ENCODE measurements at places on chromosomes 1 and 21.

DNA sequence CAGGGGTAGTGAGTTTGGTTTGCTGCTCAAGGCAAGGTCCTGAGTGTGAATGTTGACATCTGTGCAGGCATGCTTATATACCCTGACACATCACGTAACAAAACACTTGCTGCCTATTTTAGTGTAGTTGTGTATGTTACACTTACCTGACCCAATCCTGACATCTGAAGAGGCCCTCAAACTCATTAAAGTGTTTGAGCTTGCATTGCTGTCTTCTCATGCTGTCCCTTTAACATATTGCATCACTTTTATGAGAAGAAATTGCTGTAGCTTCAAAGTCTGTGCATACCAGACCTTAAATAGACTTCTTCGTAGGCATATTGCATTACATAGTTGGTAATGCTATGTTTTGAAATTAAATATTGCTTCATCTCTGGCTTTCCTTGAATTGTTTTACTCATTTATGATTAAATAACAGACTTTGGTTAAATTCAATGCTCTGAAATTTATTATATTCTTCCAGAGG lies at the start of gene KRTAP19-3:
Gene KRTAP19-3 (minus strand): TSS at position 51 of the 466 bp plus-strand sequence. CDS start 56 bp downstream, outside the sequence.
- no peak for DNase-seq

DNA sequence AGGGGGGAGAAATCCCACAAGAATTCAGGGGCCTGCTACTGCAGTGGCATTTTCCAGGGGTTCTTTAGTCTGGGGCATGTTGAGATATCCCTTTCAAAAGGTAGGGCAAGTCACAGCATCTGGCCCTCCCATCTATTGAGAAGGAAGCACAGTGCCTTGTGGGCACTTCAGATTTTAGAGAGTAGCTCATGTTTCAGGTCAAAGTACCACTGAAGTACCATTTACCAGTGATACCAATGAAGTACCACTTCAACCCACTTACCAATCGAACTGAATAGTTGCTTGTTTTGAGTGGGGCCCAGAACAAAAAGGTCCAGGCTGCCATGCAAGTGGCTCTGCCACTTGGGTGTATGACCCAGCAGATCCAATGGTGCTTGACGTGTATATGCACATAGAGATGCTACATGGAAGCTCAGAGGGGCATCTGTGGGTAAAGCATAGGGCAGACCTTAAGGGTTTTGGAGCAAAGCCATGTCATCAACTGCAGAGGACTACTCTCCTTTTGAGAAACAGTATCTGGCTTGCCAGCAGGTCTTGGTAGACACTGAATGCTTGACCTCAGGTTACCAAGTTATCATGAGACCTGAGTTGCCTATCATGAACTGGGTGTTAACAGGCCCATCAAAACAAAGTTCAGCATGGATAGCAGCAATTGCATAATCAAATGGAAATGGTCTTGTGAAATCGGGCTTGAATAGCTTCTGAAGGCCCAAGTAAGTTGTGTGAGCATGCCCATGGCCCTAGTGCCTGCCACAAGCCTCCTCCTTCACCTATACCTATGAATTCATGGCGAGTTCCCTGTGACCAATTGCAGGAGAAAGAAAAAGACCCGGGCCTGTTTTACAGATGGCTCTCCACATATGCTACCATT lies 23.5 kb downstream of the PLA2G2D start:
- DNase-seq: no peak

GRCh38 chr1:54931275-54931840 lies 44.4 kb upstream of the DHCR24 start:
- DNase-seq: no peak

- DNase-seq: no peak
Measured at GRCh38 chr1:157001304-157001703, 44.2 kb downstream of the ARHGEF11 start.

DNA sequence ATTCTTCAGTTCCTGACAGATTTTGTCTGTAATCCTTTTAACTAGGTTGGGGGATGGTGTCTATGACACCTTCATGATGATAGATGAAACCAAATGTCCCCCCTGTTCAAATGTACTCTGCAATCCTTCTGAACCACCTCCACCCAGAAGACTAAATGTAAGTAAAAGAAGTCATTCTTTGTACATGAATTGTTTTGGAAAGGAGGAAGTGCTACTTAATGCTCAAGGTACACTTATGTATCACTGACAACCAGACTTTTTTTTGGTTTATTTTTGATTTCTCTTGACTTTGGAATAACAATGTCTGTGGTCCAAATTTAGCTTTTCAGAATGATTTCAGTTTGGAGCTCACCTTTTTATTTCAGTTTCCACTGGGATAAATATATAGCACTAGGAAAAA lies 2.3 kb downstream of the DYRK3 start:
- DNase-seq: no peak

DNA sequence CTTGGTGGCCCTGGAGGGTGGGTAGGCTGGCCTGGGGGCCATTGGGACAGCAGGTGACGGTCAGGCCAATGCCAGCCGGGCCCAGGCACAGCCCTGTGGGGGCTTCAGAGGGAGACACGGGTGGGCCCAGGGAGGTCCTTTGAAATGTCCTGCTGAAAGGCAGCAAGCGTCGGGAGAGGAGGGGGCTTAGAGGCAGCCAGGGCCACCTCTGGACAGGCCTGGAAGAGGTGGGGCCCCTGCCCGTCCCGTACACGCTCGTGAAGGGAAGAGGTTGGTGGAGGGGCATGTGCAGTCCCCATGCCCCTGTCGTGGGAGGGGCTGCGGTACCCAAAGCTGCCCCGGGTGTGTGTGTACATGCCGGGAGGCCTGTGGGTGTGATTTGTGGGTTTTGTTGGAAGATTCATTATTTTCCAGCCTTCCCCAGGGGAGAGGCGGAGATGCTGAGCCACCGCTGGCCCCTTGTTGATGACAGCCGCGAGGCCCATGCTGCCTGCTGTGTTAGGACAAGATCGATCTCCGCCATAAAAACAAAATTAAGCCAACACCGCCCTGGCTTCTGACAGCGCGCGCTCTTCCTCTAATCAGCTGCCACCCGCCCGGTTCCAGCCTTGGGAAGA lies 3.4 kb upstream of the PLCH2 start:
- no peak for DNase-seq

DNA sequence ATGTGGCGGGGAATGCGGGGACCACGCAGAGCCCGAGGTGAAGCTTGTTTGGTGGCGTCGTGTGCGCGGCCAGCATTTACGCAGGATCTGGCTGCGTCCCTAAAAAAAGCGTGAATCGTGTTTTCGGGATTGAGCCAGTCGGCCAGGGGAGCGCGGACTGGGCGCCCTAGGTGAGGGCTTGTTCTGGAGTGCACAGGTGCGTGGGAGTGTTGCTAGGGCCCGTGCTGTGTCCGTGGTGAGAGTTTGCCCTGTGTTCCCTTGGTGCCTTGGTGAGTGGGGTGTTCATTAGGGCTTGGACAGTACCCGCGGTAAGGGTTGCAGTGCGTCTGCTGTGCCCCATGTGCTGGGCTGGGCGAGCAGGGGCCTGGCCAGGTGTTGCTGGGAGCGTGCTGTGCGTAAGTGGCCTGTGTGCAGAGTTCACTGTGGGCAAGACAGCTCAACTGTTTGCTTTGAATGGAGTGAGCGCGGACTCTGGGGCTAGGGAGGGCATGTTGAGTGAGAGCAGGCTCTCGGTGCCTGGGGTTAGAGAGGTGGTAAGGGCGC lies 673 bp downstream of the CD46 start:
- no peak for DNase-seq

GRCh38 chr1:236545621-236546169 lies 21.9 kb downstream of the LGALS8 start:
- DNase-seq: no peak

DNA sequence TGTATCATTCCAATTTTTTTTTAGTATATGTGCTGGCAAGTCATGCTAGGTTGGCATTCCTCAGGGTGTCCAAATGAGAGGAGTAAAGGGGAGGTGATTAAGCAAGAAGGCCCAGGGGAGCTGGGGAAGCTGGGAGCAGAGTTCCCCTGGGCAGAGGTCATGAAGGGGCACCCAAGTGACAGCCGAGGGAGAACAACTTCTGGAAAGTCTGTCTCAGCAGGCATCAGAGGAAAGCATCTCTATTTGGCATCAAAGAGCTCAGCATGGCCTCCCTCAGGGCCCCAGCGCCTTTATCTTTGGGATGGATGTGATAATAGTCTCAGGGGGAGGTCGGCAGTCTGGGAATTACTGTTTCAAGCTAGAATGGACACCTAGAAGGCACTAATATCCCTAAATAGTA lies 5.0 kb upstream of the ENO1 start:
- no peak for DNase-seq

- DNase-seq: no peak
Measured at GRCh38 chr1:46690931-46691421, 19.3 kb downstream of the TEX38 start.

GRCh38 chr1:184244962-184245361 lies 141.9 kb upstream of the C1orf21 start:
- no peak for DNase-seq

DNA sequence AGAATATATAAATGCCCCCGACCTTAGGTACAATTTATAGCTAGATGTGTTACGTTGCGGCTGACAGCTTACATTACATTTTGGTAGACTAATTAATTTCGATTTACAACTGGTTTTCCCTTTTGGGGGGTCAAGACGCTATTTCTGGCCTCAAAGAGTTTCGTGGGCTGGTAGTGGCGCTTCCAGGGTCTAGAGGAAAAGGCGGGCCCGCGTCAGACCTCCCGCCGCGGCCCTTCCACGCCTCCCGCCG lies 391 bp downstream of the IFT25 start:
- no peak for DNase-seq

- DNase-seq: no peak
Measured at GRCh38 chr1:155226910-155227260, 18.4 kb downstream of the MTX1 start.

DNA sequence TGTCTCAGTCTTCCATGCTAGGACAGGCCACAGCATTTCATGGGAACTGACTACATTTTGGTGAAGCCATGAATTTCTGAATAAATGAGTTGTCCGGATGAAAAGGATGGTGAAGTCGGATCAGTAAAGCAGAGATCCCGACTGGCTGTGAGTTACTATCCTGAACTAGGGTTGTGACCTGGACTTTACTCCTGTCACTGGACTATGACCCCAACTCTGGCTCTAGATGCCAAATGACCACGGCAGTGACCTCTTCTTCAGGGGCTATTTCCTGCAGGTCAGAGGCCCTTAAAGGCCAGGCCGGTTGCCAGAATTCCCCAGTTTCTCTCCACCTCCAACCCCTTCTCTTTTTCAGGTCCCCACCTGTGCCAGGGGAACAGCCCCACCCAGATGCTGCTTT lies 1.7 kb upstream of the NECTIN4 start:
- DNase-seq: no peak

DNA sequence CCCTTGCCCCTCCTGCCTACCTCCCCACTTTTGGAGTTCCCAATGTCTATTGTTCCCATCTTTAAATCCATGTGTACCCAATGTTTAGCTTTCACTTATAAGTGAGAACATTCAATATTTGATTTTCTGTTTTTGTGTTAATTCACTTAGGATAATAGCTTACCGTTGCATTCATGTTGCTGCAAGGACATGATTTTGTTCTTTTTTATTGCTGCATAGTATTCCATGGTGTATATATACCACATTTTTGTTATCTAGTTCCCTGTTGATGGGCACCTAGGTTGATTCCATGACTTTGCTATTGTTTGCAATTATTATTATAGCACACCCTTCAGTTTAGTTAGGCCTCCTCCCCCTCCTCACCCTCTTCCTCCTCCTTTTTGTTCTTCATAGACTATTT lies 33.5 kb upstream of the ADAR start:
- no peak for DNase-seq

GRCh38 chr1:47201179-47201578 lies 11.3 kb upstream of the PDZK1IP1 start:
- no peak for DNase-seq

GRCh38 chr1:233465745-233466343 lies 138.3 kb downstream of the MAP3K21 start:
- no peak for DNase-seq

DNA sequence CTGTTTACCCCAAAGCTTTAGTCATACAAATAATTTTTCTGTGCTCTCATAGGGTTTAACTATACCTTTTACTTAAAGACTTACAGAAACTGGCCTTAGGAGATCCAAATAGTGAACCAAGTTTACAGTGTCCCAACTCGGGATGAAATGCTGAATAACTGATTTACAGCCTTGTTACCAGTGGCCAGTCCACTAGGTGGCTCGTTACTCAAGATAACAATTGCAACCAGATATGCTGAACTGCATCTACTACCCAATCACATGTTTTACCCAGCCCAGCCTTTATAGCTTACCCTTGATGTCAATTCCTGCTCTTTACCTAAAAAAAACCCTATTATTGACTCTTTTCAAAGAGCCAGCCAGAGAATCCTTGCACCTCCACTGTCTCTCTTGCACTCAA lies 1148.8 kb upstream of the ADGRL4 start:
- no peak for DNase-seq

GRCh38 chr1:240790856-240791255 lies 178.9 kb upstream of the GREM2 start:
- no peak for DNase-seq

- no peak for DNase-seq
Measured at GRCh38 chr1:35707601-35708440, 10.9 kb downstream of the C1orf216 start.

DNA sequence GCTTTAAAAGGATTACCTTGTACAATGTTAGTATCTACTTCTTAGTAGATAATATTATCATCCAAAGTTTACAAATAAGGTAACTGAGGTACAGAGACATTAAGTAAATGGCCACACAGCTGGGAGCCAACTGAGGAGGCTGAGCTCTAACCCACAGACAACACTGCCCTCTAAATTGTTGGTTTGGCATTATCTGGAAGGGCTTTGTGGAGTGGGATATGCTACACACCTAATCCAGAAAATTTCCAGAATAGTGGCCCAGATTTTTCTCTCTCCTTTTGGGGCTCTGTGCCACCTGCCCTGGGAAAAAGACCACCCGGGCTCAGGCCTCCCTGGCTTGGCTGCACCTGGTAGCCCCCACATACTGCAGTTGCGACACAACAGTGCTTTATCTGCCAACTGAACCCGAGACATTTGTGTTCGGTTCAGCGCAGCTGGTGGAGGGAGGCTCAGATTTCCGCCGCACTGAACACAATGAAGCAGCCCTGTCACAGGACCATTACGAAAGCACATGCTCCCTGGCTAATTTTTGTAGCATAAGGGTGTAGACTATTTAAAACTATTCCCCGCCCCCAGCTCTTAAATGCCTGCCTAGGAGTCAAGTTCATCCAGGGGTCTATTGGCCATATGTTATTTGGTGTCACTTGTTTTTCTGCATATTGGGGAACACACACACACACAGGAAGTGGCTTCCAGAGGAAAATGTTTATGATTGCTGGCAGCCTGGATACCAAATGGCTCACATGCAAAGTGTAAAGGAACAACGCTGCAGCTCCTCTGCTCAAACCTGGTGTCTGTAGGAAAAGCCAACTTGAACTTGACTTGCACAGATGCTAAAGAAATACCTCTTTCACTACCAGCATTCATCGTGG lies 92.3 kb upstream of the ESRRG start:
- no peak for DNase-seq

DNA sequence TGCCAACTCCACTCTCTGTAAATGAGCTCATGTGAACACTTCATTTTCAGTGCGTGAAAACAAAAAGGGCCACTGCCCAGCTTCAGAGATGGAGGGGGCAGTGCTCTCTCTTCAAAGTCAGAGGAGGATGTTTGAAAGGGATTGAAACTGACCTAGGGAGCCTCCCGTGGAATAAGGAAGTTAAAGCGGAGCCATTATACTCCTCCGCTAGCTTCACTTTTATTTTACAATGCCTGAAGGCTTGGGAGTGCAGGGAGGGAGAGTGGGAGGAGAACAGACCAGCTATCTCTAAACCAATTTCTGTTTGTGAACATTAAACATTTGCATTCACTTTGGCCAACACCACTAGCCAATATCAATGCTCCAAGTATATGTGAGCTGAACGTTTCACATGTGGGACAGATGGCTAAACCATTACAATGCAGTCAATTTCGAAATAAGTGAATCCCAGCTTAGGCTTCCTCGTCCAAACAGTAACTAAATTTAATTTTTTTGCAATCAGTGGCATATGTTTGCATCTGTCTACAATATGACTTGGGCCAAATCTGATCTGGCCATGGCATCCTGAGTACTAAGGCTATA lies 126.9 kb downstream of the ESRRG start:
- DNase-seq: no peak
